ENCODE measurements at places on chromosomes 7 and 10.

GRCh38 chr7:149325248-149325647 is 63.3 kb downstream of the ZNF783 start:
- no peak for DNase-seq

DNA sequence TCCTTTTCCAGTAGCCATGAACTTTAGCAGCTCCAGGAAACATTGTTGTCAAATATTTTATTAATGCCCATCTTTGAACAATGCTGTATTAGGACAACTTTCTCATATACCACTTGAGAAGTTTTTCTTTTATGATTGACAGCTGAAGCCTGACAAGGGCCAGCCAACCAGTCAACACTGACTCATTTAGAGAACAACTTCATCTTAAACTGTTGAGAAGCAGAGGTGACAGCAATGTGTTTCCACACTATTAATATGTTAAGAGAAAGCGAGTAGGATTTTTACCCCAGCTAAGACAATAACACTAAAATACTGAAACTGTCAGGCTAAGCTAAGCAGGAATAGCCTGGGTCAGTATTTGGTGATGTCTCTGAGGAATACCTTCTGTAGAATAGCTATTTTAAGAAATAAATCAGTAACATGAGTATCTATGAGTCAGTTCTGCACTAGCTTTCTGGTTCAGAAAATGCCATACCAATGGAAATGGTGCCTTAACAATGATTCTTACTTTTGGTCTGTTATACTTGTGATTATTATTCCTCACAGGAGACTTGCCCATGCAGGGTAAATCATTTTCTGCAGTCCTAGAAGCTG is 168.8 kb upstream of the POT1 start:
- no peak for DNase-seq

DNA sequence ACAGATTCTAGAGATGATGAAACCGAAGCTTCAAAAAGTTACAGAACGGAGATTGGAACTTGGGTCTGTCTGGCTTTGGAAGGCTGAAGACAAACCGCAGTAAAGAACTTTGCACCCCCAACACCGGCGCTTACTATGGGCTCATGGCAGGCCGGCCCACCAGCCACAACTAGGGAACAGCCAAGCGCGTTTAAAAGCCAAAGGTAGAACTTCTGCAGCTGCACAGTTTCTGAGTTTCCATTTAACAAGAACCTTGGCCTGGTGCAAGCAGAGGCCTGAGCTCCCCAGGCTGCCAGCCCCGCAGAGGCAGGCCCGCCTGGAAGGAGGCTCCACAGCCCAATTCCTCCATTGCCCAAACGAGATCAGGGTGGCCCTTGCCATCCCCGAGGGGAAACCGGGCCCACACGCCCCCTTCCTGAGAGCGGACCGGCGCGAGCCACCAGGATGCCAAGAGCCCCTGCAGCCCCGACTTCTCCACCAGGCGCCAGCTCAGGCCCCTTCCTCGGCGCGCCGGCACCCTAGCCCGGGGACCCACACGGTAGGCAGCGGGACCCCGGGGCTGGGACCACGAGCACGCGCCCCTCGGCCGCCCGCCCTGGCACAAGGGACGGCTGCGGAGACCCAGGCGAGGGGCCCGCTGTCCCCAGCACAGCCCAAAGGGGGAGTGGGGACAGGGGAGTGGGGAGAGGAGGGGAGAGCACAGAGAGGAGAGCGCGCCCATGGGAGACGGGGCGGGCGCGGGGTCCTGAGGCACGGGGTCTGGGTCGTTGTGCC is 566 bp downstream of the MAD1L1 start:
- peak; percentile 28 for DNase-seq

DNA sequence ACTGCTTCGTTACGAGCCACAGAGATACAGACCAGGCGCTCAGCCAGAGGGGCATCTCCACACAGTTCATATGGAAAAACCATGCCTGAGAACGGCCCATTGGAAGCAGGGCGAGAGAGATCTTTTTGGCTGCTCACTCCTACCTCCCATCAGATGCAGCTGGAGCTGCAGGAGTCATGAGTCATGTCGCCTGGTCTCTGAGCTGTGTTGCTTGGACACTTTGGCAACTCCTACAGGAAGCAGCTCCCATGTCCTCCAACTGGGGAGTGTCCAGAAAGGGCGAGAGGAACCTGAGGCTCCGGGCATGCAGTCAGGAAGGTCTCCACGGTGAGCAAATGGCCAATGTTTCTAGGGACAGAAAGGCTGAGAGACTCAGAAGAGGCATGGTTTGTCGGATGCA is 24.9 kb downstream of the INSIG1 start:
- DNase-seq, result no peak

GRCh38 chr10:123100030-123100762 is 35.6 kb upstream of the HMX3 start:
- DNase-seq, result no peak

DNA sequence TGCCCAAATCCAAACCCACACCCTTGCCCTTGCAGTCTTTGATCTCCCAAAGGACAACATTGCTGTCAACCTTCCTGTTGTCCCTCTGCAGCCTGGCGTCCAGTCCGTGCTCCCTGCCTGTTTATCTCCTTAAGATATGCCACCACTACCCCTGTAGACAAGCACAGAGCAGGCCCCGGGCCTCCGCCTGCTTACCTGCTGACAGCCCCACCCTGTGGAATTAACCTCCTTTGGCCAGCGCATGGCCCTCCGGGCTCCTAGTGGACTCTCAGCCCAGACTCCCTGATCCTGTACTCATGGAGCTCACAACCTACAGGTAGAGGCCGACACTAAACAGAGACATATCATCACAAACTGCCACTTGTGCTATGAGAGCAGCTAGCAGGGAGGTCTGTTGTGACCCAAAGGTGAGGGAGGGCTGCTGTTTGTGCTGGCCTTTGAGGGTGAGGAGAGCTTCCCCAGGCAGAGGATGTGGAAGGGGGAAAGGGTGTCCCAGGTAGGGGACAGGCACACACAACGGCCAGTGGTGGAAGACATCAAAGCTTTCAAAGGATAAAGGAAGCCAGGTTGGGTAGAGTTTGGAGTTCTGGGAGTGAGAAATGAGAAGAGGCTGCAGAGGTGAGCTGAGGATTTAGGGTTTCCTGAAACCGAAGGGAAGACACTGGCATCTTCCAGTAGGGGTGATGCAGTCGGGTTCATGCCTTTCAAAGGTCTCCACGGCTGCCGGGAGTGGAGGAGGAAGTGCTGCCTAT is 174.5 kb upstream of the ZMIZ1 start:
- DNase-seq, result no peak

DNA sequence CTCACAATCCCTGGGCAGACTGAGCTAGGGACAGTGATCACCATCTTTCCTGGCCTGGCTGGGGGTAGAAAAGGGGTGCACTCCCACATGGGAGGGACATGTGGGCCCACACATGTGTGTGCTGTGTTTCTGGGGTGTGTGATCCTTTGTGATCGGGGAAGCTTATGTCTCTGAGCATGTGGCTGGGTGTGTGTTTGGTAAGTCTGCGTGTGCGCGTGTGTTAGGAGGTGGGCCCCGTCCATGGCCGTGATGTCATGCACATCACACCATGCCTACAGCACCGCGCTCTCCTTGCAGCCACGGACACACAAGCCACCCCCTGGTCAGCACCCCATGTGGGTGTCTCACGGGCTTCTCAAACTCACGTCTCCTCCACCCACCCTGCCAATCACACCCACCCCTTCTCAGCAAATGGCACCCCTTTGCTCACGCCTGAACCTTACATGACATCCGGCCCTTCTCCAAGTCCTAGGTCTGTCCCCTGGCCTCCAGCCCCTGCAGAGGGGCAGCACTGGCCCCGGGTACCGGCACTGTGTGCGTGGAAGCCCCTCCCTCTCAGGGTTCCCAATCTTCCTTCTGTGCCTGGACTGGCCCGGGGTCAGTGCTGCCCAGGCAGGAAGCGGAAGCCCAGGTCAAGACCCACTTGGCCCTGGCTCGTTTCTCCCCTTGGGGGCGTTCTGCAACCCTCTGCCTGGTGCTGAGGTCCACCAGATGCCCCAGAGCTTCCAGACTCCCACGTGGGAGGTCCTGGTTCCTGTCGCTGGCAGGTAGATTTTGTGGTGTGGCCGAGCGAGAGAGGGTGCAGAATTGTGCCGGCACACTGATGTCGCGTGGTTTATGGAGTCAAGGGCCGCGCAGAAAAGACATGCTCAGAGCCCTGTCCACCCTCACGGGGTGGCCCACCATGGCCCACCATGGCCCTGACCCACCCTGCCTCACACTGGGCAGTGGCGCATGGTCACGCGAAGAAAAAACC is 12.6 kb downstream of the SLC29A4 start:
- no peak for DNase-seq

- no peak for DNase-seq
Measured at GRCh38 chr10:10431422-10432066, 586.1 kb upstream of the CELF2 start.

DNA sequence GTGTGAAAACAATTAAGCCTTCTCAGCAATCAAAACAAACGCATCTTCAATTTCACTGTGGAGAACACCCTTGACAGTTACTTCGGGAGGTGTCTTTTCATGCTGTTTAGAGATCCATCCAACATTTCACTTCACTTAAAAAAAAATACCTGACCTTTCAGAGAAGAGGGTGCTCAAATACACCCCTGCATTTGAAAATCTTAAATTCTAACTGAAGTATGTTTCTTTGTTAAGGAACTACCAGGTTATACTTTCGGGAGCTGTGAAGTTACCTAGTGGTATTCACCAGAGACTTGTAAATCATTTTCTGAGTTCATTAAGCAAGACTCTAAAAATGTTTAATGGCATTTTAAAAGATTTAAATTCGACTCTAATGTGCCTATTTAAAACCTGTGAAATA is 38.8 kb downstream of the CNPY1 start:
- DNase-seq, result no peak

- no peak for DNase-seq
Measured at GRCh38 chr10:98267894-98268693, at the start of gene LOXL4. TSS of gene LOXL4 (minus strand) at chr10:98268194. CDS start at chr10:98263019, 5,175 bp downstream.

- DNase-seq, result peak; percentile 23
Measured at GRCh38 chr7:14691597-14692203, 210.9 kb downstream of the DGKB start.

DNA sequence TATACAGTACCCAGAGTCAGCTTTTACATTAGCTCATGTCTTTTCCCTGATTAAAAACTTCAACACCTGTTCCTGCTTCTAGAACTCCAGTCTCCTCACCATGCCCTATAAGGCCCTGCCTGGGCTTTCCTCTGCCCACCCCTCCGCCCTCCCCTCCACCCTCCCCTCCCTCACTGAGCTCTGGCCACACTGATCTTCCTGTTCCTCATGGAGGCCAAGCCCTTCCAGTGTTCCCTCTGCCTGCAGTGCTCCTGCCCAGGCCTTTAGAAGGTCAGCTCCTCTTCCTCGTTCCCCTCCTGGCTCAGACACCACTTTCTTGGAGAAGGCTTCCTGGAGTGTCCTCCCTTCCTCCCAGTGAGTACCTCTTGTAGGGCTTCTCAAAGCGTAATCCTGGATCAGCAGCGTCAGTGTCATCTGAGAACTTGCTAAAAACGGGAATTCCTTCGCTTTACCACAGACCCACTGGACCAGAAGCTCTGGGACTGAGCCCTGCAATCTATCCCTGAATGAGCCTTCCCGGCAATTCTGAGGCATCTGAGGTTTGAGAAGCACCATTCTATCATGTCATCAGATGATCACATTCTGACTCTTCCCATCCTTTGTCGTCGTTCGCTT is 3.7 kb downstream of the PDZD7 start:
- no peak for DNase-seq

- no peak for DNase-seq
Measured at GRCh38 chr7:10474048-10474447, 499.6 kb upstream of the PHF14 start.

- DNase-seq, result no peak
Measured at GRCh38 chr7:121202834-121203233, 126.0 kb upstream of the WNT16 start.

- DNase-seq, result no peak
Measured at GRCh38 chr10:24848195-24848594, 104.2 kb downstream of the PRTFDC1 start.

- DNase-seq, result no peak
Measured at GRCh38 chr7:68689087-68689433, 909.2 kb upstream of the AUTS2 start.

- DNase-seq, result peak; percentile 32
Measured at GRCh38 chr10:92839191-92840085, 8.9 kb upstream of the EXOC6 start.

GRCh38 chr10:56222237-56222636 is 138.8 kb downstream of the ZWINT start:
- no peak for DNase-seq

GRCh38 chr10:36500266-36500665 is 625.1 kb upstream of the ANKRD30A start:
- no peak for DNase-seq

GRCh38 chr7:128938544-128939074 is 882 bp downstream of the IRF5 start:
- DNase-seq, result no peak

- DNase-seq, result no peak
Measured at GRCh38 chr7:46153583-46153950, 232.5 kb upstream of the IGFBP3 start.

- no peak for DNase-seq
Measured at GRCh38 chr10:104640339-104641186, 527 bp upstream of the SORCS3 start.

DNA sequence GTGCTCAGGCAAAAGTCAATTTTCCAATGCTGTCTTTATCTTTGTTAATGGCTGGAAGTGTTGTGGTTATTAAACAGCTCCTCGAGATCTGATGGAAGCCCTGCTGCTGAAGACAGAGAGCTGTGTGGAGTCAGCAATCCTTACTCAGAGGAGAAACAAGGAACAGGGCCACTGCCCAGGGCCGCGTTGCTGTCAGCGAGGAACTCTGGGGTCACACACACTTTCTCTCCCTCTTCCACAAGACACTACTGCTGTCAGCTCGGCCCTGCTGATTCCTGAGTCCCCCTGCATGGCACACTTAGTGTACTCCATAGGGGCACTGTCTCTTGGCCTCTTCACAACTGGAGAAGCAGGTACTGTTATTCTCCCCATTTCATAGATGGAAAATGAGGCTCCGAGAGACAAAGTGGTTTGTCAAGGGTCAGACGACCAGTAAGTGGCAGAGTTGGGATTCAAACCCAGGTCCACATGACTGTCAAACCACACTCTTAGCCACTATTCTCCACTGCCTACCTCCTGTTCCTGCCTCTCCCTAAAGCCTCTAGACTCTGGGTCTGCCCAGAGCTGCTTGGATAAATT is 29.3 kb upstream of the PDCD4 start:
- no peak for DNase-seq

DNA sequence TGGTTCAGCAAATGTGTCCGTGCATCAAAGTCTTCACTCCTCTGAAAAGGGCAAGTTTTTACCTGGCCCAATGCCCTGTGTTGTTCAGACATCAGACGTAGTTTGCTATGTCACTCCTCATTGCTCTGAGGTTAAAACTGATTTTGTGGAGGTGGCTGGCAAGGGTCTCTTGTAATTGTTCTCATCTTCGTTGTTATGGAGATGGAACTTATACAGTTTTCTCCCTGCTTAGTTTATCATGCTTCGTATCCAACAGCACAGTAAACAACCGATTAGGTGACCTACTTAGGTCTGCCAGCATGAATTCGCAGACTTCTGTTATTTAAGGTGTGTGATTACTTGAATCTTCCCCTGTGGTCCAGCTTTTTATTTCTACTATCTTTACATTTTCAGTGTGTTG is 274.1 kb upstream of the SMIM30 start:
- no peak for DNase-seq
